Stimulated activated naive CD8-positive, alpha-beta T cell treated with anti-CD3 and anti-CD28 coated beads, Interleukin-15, amount 100 ng/mL, for 72 hours (primary cell): ENCODE measurements at places on chromosomes 12 and 14.

DNA sequence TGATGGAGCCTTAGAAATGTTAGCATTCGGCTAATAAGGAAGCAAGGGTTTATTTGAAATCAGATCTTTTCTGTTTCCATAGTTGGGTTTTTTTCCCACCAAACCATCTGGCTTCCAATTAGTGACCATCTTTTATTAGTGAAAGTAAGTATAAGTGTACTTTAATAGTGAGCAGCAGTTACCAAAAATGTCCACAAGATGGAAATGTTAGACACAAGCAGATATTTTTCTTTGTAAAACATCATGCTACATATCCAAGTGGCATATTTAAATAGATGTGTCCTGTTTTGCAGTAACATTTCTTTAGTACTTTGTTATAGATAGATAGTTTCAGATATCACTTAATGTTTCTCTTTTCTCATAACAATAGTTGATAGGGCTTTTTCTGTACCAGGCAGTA, 28.8 kb downstream of the YEATS4 start:
- no peak for DNase-seq

DNA sequence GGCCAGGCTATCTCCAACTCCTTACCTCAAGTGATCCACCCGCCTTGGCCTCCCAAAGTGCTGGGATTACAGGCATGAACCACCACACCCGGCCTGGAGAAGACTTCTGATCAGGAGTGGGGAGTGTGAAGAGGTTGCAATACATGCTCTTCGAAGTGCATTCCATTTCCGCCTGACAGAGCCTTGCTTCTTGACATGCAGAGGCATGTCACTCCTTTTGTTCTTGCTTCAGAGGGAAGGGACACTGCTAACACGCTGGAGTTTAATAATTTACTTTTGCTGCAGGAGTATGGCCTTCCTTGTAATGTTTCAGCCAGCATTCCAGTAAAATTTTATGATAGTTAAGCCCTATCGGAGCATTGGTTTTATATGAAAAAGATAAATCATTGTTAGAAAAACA, 74.9 kb downstream of the SLC25A47 start:
- no peak for DNase-seq

DNA sequence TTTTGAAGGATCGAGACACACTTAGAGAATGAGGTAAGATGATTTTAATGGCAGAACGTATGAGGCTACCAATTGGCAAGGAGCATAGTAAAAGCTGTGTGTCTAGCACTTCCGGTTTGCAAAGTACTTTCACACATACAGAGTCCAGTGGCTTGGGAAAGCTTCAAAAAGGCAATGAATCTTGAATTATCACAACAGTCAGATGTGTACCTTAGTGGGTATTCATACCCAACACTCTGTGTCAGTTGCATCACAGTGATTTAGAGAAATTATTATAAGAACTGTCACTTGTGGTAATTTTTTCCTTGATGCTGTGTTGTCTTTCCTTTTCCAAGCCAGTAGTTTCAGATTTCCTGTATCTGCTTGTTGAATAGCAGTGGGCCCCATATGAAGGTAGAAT, 424.1 kb downstream of the PCNX1 start:
- DNase-seq = no peak

GRCh38 chr12:11896417-11896929, 174.3 kb upstream of the BCL2L14 start:
- no peak for DNase-seq

DNA sequence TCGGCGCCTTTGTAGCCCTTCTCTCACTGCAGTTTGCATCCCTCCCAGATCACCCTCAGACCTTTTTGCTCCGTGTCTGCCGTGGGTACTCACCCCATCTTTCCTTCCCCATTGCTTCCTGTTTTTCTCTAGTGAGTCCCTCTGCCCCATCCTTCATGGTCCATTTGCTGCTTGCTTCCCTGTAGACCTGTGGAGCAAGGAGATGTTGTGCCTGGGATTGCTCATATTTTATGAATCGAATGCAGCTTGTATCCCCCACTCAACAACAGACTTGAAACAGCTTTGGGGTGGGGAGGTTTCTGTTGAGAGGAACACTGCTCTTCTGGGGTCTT, 661 bp downstream of the DENR start:
- no peak for DNase-seq

DNA sequence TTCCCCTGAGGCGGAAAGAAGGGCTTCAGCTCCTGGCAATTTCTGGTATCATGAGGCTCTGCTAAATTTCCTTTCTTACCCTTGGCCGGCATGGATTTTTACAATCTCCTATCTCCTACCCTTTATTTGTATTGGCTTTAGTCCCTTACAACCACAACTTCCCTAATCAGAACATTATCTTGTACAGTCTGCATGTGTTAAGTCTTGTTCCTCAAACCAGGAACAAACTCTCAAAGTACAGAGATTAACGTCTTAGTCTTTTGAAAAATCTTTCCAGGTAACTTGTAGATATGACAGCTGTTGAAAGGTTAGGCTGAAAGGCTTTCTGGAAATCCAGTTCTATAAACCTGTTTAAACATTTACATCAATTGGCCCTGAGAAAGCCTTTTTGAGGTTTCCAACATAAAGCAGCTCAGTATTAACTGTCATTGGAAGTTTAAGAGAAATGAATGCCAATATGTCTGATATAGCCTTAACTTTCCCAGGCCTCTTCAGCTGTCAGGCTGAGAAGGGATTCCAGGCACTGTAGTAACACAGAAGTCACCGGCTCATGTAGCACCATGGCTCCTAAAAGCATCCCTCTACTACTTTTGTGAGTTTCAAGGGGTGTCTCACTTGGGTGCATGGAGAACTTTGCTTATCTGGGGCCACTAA, 360.5 kb downstream of the FUT8 start:
- no peak for DNase-seq

GRCh38 chr14:96309896-96310330, 53.2 kb downstream of the ATG2B start:
- no peak for DNase-seq

- no peak for DNase-seq
These were observed 8.2 kb downstream of the PDE6H start for GRCh38 chr12:14981049-14981448.
